T1000 (cell line): ENCODE measurements at places on chromosomes 13 and 19.
A peak's percentile ranks its signal among the peaks of the same experiment; 100 is the strongest.

DNA sequence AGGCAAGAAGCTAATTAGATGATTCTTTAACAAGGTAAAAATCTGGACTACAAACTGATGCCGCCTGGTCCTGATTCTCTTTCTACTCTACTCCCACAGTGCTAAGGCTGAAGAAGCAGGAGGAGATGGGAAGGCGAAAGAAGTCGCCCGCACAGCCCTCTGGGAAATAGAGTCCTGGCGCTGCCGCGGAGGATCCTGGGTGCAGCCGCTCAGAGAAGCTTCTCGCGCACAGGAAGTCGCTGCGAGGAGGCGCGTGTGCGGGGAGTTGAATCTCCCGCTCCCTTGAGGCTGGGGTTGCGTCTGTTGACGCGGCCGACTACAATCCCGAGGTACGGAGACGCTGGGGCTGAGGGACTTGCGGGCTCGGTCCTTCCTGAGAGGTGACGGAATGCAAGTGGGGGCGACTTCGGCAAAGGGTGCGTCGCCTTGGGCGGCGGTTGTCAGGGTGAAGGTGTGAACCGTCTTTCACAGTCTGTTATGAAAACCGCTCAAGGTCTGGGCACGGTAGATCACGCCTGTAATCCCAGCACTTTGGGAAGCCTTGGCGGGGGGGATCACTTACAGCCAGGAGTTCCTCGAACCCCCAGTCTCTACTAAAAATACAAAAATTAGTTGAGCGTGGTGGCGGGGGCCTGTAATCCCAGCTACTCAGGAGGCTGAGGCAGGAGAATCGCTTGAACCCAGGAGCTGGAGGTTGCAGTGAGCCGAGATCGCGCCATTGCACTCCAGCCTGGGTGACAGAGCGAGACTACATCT lies at the start of gene ZNF473:
ZNF473 (plus strand) TSS at position 212 of the 756 bp plus-strand sequence. CDS start 5,078 bp downstream, outside the sequence.
- peak; percentile 94 for DNase-seq

DNA sequence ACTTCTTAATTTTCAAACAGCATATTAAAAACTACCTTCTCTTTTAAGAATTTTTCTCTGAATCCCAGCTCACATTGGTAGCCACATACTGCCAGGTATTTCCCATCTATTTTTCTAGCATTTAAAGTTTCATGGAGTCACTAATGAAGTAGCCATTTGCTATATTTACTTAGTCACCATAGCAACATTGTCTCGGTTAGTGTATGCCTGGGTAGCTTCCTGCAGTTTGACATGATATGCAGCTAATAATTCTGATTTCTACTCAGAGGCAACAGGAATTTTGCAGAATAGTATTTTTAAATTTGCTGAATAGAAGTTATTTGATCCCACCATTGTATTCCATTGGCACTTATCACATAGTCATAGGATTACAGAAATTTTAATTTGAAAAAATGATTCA lies 30.9 kb upstream of the KCTD4 start:
- DNase-seq = no peak

GRCh38 chr13:109626386-109627171 lies 159.8 kb downstream of the IRS2 start:
- no peak for DNase-seq

GRCh38 chr13:91406619-91407018 lies 8.2 kb downstream of the GPC5 start:
- no peak for DNase-seq

DNA sequence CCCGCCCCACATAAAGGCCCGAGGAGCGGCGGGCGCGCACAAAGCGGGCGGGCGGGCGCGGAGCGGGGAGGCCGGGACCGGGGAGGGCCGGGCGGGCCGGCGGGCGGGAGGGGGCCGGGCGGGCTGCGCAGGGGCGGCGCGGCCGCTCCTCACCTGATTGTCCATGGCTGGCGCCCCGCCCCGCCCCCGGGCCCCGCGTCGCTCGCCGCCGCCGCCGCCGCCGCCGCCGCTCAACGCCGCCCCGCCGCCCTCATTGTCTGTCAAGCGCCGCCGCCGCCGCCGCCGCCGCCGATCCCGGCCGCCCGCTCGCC lies 200 bp downstream of the MLLT1 start:
- DNase-seq = no peak

GRCh38 chr19:32287086-32287485 lies 58.3 kb upstream of the ZNF507 start:
- DNase-seq = no peak

GRCh38 chr13:29359181-29359580 lies 236.3 kb downstream of the SLC7A1 start:
- DNase-seq = no peak

DNA sequence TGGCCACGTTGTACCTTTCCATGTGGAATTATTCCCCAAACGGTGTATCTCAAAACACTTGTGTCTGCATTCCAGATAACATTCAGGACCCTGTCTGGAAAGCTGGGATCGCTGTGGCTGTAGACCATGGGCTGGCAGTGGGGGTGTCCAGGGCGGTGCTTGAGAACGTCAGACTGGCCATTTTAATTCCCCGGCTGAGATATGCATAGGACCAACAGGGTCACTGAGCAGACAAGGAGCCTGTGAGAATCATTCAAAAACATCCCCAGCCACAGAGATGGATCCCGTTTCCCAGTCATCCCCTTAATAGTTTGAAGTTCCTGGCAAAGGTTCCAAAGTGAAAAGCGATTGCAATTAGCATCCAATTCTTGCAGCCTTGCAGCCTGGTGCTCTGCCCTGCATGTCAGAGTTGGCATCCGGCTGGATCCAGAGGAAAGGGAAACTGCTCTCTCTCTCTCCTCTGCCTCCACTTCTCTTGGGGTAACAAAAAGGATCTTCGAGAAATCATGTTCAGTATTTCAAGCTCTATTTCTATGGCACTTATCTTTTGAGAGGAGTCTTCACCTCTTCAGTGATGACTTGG lies 41.6 kb downstream of the IFT88 start:
- no peak for DNase-seq

- no peak for DNase-seq
These were observed 144.5 kb upstream of the FNDC3A start for GRCh38 chr13:48831248-48831647.

DNA sequence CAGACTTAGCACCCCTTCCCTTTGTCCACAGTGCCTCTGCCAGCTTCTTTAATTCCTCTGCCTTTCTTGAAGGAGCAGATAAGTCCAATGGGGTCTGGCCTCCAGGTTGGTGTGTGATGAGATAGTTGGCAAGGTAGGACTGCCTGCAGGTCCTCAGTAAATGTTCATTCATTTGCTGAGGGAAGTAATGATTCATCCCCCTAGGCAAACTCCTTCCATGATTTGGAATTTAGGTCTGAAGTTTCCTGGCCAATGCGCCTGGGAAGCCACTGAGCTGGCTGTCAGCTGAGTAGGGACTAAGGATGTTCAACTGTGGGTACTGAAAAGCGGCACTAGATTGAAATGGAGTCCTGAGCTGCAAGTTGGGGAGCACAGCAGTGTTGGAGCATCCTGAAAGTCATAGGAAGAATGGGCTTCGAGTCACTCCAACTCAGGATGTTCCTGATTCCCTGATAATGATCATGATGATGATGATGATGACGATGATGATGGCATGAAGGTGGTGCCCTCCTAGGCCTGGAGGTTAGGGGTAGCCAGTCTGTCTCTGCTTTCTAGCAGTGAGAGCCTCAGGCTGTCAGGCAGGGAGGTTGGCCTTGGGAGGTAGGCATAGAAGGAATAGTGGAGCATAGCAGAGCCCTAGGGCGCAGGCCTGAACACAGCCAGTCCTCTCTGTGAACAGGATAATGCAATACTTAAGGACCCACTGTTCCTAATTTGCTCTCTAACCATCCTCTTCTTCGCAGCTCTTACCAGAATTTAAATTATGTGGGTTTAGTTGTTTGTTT lies 44.7 kb downstream of the COL4A2 start:
- DNase-seq = no peak

GRCh38 chr13:108345016-108345415 lies 75.5 kb downstream of the TNFSF13B start:
- no peak for DNase-seq
